ENCODE measurements at places on chromosomes 2 and 18. TPM values are rescaled to one million over a fixed set of nuclear protein-coding genes. Genes with fewer than 3 reads are reported as not detected.

GRCh38 chr2:174172802-174173355, 75.5 kb downstream of the OLA1 start:
- DNase-seq: no peak

DNA sequence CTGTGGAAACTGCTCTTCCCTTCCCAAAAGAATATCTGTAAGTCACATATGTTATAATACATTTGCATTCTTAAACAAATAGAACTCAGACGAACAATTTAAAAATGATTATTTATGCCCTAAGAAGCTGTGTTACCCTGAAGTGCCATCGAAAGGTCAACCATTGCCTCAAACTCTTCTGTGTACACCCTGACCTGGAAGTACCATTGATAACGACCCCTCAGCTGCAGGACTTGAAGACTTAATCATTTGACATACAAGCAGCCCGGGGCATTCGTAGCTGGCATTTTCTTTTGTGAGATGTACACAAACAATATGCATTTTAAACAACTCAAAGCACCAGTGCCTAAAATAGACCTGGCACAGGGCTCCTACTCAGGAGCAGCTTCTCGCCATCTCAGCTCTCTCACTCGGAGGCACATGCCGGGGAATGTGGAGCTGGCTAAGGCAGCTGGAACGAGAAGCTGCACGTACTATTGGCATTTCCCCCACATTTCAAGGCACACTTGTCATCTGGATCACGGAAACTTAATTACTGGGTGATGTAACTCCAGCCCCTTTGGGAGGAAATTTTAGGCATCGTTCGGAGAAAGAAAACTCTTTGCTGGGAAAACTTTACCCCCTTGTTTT, 170.0 kb upstream of the GALNT5 start:
- DNase-seq: no peak

TUBA3E gene
- not detected for total RNA-seq

TBR1 gene
- total RNA-seq: not detected

ANKRD62 gene
- total RNA-seq: not detected

DNA sequence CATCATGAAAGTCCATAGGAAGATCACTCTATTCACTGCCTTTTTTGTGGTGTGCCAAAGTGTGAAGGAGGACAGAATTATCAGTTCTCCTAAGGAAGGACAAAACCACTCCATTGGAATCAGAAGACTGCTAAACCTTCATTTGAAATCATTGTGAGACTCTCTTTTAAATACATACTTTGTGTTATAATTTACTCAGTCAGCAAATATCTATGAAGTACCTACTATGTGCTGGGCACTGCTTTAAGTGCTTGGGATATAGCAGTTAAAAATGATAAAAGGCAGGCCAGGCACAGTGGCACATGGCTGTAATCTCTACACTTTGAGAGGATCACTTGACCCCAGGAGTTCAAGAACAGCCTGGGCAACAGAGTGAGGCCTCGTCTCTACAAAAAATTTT, 692.3 kb downstream of the DSC3 start:
- no peak for DNase-seq

DNA sequence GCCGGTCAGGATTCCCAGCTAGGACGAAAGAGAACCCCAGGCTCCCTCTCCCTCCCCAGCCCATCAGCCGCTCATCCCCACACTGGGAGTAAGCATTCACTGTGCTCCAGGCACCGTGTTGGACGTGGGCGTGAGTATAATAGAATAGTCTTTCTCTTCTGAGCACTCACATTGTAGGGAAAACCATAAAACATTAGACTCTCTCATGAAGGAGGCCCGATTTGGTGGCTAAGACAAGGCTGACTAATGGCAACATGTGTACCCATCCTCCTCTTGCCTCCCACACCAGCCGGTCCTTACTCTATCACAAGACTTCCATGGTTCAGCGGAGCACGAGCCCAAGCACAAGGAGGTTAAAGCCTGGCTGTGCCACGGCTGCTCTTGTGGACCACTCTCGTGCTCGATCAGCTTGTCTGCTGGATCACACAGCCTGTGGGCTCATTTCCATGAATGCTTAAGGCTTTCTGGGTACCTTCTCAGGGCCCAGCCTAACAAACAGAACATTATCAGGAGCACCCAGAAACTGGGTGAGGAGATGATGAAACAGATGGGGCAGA, 540.9 kb upstream of the RAB6C start:
- no peak for DNase-seq

DNA sequence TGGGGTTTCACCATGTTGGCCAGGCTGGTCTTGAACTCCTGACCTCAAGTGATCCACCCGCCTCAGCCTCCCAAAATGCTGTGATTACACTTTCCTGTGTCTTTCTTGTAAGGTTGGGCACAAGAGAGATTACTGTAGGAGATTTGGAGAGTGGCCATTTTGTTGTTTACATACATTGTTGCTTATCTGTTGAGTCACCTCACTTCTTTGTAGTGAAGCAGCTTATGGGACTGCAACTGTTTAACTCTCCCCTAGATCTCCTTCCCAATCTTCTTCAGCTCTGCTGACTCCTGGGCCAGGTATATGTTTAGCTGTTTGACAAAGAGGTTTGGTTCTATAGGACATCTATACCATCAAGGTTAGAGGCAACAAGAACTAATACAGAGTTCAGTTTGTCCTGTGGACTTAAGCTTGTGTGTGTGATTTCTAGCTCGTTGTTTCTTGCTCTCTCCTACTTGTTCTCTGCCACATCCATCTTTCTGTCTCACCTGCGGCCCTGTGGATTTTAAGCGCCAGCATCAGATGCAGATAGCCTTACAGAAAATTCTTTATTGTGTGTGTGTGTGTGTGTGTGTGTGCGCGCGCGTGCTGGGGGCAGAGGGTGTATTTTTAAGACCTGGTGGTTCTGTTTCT, 95.4 kb downstream of the HAUS1 start:
- DNase-seq: no peak

GRCh38 chr2:213157242-213157641, 5.8 kb upstream of the IKZF2 start:
- DNase-seq: no peak

DNA sequence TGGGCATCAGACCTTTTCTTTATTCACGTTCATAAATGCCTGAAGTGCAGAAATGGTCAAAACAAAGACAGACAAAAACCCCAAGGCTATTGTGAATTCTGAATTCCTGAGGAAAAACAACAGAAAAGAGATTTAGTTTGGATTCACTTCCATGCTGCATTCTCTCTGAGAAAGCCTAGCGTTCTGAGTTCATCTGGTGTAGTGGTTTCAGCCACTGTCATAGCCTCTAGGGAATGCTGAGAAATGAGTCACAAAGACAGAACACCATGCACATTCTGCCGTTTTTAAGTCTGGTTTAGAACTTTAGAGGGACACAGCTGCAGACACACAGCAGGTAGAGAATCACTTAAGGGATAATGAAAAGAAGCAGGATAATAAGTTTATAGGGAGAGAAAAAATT, 93.8 kb downstream of the LRP1B start:
- no peak for DNase-seq

DNA sequence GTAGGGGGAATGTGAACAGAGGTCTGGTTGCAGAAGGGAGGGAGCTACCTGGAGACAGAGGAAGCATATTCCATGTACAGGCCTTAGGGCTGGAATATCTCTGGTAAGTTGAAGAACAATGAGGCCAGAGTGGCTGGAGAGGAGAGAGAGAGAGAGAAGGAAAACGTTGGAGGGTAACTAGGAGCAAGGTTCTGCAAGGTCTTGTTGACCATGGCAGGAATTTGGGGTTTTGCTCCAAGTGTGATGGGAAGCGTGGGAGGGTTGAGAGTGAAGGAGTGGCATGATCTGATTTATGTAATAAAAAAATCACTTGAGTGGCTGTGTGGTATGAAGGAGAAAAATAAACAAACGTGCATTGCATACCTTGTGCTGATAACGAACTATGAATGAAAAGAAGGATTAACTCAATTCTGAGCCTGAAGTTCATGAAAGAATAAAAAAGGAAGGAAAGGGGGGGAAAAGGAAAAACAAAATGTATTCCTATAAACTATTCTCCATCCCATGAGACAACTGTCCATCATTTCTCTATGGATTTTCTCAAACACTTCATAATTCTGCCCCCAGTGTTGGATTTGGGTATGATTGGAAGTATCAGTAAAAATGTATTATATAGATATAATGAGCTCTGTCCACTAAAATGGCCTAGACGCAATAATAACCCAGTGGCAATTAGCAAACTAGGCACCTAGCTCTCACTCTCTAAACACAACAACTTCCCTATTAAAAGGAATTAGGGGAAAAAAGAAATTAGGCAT, 59.7 kb upstream of the PMAIP1 start:
- no peak for DNase-seq

GRCh38 chr2:153393518-153393917, 85.0 kb downstream of the RPRM start:
- no peak for DNase-seq

DNA sequence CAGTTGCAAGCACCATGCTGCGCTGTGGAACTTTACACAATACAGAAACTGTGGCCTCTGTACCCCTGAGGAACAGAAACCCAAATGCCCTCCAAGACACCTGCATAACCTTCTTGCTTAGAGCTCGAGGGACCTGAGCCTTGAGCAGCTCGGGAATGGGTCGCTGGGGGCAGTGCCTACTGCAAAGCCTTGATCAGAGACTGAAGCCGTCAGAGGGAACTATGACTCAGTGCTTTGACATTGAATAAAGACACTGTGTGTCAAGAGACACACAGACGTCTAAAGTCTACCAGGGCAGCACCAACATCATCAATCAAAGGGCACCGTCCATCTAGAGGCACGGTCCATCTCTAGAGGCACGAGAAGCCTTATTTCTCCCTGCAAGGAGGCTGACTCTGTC, 30.6 kb downstream of the GPR45 start:
- no peak for DNase-seq

GRCh38 chr2:37775908-37776250, 104.4 kb upstream of the CDC42EP3 start:
- DNase-seq: no peak

- DNase-seq: no peak
Observed at GRCh38 chr18:54378057-54378456, 20.4 kb downstream of the C18orf54 start.

GRCh38 chr2:113192459-113193100, 18.8 kb downstream of the PSD4 start:
- DNase-seq: no peak

GRCh38 chr2:48229063-48229462, 300.9 kb upstream of the STON1 start:
- DNase-seq: no peak

ST6GAL2 gene
- not detected for total RNA-seq

CHRND gene
- total RNA-seq: not detected

MRPS9 gene
- total RNA-seq: 23.6 TPM

DNA sequence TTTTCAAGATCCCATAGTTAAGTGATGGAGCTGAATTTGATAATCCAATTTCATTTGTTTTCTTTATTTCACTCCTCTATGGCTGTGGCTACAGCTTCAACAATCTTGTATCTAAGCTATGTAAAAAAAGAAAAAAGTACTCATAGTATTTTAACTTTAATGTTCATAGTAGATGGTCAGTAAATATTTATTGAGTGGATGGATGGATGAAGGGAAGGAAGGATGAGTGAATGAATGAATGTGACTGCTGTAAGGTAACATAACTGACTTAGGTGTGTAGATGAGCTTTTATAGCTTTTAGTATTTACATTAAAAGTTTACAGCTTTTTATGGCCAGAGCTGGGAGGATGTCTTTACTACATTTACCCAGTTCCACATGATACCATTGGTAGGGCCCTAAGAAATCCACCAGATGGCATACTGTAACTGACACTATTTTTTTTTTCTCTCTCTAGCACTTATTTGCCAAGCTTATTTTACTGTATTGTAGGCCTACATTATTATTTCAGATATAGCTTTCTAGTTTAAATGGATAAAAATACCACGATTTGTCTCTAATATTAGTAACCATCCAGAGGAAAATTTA, 13.4 kb upstream of the HRH4 start:
- DNase-seq: no peak

SLC4A3 gene
- total RNA-seq: not detected

Measured in activated CD4-positive, alpha-beta T cell treated with anti-CD3 and anti-CD28 coated beads, Interleukin-2, amount 10 ng/mL, durations not matched to agents 7 days and 5 days (primary cell).